ENCODE measurements at places on chromosomes 12 and 14.

DNA sequence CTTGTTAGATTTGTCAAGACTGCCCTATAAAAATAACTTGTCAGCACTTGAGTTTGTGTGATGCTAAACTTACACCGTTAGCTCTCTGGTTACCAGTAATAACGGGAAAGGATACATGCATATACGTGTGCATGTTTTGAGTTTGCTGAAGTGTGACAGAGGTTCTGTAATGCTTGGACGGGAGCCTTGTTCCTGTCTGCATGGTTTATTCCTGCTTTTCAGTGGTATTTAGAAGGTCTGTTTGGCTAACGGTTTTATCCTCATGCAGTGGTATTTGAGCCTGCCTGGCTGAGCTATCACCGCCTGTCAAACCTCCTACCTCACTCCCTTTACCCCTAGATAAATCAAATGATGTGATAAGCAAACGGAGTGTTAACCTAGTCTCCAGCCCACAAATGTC, 305.6 kb downstream of the GALC start:
- DNase-seq, result no peak

- no peak for DNase-seq
These were observed 36.4 kb downstream of the ANKS1B start for GRCh38 chr12:99948370-99948769.

DNA sequence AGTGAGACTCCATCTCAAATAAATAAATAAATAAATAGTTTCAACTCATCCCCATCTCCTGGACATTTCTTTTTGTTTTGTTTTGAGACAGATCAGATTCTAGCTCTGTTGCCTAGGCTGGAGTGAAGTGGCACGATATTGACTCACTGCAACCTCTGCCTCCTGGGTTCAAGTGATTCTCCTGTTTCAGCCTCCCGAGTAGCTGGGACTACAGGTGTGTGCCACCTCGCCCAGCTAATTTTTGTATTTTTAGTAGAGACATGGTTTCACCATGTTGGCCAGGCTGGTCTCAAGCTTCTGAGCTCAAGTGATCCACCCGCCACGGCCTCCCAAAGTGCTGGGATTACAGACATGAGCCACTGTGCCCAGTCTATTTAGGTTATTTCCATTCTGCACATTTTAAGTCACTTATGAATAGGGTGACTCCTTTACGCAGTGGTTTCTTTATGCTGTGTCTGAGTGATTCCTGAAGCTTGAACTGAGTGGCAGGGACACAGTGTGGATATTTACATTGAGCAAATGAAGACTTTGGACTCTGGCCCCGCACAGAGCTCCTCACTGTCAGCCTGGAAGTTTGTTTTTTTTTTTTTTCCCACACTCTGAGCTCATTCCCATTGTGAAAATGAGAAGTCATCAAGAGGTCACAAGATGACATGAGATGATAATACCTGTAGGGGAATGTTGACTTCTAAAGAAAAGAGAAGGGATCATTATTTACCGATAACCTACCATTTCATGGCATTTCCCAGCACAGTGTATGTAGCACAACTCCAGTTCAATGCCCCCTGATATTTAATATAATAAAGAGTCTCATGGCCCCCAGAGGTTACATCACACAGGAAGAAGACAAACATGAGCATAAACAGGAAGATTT, 72.6 kb downstream of the TBX3 start:
- no peak for DNase-seq

DNA sequence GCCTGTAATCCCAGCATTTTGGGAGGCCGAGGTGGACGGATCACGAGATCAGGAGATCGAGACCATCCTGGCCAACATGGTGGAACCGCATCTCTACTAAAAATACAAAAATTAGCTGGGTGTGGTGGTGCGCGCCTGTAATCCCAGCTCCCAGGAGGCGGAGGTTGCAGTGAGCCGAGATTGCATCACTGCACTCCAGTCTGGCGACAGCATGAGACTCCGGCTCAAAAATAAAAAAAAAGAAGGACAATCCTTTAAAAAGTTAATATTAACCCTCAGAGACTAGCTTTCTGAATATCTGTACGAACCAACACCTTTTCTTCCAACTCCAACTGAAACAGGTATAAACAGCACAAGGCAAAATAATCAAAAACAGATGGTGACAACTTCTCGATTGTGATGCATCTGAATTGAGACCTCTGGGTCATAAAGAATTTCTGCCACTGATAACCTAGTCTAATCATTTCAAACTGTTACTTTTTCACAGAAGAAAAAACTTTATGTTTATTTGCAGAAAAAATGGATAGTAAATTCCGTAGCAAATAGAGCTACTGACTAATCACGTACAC, 27.8 kb downstream of the CLIP1 start:
- peak; percentile 76 for DNase-seq

- DNase-seq, result no peak
These were observed 199.1 kb downstream of the FOXN3 start for GRCh38 chr14:89217891-89218290.

DNA sequence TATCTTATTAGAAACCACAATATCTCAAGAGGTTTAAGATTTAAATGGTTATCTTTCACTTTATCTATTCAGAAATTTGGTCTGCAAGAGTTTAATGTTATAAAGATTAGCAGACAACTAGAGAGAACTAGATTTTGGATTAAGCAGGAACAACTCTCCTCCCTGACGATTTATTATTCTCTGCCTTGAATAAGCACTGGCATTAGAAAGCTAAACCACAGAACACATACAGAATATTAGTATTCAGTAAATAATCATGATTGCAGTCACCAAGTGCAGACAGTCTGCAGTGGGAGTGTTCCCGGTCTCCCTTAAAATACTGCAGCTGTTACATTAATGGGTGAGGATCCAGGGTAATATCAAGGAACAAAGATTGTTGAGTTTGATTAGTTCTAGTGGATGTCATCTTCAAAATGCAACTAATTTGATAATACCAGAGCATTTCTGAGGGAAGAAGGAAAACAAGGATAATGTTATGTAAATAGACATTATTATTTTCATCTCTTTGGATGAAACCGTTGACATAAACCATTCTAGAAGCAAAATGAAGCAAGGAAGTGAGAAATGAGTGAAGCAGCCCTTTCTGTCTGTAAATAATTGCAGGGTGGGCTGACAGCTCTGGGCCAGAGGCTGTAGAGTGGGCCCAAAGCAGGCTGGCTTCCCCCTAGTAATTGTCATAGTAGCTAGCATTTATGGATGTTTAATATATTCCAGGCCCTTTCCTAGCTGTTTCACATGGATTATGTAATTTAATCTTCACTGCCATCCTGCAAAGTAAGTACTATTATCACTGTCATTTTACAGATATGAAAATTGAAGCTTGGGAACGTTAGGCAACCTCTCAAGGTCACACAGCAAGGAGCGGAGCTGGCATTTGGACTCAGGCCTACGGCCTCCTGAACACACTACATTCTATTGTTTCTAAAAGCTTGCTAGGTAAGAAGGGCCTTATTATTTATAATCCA, 79.4 kb downstream of the DYRK2 start:
- DNase-seq, result no peak

- DNase-seq, result peak; percentile 69
These were observed 27.4 kb downstream of the KTN1 start for GRCh38 chr14:55607386-55607785.

GRCh38 chr12:27733052-27733656, 22.5 kb downstream of the MRPS35 start:
- peak; percentile 60 for DNase-seq

Measured in fibroblast of the aortic adventitia (primary cell).